Nucleus accumbens (tissue), 56 donors: ENCODE measurements at places on chromosomes 6 and 20.

DNA sequence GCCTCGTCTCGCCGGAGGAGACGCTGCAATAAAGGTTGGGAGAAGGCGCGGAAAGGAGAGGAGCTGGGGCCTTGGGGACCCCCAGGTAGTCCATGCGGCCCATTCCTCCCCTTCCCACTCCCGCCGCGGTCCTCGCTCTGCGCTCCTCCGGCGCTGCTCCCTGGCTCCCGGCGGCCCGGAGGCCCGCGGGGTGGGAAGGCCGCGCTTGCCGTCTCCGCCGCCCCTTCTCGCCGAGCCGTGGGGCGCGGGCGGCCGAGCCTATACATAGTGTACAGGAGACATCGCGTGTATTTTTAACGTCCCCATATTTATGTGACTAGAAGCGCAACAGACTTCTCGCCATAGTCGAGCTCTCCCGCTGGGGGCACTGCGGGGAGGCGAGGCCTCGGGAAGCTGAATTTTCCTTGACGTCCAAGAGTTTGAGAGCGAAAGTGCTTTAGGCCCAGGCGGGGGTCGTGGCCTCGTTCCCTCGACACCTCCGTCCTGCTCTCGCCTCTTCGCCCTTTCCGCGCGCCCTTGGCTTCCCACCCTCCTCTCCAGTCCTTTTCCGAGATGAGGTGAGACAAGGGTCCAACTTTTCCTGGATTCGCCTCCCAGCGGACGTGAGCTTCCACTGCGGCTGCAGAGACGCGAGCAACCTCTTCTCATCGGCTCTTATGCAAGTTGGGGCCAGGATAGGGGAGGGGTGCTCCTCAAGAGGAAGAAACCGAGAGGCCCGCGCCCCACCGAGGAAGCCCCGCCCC lies 29.0 kb downstream of the SLC12A5 start:
- DNase-seq = no peak

DNA sequence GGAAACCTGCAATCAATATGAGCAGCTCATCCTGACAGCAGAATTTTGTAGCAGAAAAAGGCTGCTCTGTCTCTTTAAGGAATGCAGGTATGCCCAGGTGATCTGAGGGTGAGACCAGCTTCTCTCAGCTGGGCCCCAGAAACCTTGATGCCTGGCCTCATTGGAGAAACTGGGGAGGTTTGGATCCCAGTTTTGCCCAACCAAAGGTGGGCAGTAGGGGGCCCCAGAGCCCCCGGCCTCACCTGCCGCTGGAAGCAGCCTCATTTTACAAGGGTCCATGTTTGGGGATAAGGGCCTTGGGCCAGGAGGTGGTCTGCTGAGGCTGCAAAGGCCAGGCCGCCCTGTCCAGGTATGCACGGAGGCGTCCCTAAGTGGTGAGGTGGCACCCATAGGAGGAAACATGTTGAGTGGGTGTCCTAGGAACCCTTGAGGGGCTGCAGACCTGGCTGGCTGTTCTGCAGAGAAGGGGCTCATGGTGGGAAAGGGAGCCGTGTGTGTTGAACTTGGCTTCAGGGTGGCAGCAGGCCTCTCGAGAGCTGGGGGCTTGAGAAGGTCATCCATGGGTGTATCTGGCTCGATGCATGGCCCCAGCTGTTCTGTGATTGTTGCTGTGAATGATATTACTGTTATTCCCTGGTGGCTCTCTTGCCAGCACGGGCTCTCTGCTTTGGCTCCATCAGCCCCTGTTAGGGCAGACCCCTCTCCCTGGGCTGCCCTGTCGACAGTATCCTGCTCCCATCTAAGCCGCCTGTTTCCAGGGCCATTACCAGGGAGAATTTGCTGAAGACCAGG lies 208.4 kb downstream of the CDH4 start:
- no peak for DNase-seq

DNA sequence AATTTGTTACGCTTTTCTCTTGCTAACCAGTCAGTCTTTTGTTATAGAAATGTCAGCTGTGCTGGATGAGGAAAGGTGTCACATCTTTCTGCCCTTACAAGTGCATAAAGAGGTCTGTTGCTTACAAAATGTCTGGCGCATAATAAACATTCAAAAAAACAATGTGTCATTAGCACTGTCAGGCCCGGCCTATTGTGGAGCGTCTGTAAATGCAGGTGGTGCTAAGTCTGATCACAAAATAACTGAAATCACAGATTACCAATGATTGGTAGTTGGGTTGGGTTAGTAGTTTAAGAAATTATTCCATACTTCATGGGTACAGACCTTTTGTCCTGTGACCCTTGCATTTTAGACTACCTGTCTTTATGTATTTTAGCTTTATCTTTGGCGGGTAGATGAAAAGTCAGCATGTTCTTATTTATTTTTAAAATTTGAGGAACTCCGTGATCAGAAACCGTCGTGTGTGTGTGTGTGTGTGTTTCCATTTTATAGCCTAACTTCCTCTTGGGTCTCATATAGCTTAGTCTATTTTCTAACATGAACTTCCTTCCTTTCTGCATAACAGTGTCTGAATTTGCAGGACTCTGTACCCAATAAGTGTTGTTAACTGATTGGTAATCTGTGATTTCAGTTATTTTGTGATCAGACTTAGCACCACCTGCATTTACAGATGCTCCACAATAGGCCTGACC lies 88.1 kb upstream of the IFNGR1 start:
- no peak for DNase-seq

GRCh38 chr6:143126574-143126941 lies 65.9 kb downstream of the AIG1 start:
- no peak for DNase-seq

DNA sequence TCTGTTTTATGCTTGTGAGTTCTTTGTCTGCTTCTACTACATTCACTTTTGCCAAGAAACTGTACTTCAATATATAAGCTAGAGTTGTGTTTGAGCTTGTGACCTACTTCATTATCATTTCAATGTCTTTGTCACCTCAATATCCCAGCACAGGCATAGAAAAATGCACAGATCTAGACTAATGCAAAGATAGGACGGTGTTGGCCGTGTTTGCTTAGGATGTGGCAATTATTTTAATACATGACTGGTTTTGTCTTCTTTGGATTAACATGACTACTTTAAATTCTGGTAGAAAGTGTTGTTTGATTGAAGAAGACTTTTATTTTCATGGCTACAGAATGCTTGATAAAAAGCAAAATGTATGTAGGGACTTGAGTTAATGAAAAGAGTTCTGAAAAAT lies 1075.0 kb upstream of the GJE1 start:
- no peak for DNase-seq

DNA sequence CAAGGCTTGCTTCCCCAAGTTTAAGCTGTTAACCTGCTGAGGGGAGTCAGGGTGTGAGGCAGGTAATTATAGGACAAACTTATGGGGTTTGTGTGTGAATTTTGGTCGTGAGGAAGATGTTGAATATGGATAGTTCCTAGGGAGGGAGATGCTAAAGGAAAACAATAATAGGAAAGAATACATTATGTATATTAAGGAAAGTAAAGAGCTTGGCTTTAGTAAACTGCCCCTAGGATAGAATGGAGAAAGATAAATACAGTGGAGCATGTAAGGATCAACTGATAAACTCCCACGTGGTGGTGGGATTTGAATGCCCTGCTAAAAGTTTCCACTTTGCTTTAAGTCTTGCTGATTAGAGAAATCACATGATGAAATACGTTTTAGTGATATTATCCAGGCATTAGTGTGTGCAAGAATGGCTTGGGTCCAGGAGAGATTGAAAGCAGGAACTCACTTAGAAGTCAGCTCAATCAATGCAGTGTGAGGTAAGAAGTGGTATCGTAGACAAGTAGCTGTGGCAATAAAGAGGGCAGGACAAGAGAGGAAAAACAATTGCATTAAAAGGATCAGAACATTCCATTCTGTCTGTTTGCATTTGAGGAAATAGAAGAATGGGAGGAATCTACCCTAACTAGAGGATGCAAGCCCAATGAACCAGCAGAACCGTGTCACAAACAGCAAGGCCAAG lies 52.5 kb downstream of the RPS12 start:
- DNase-seq = no peak

DNA sequence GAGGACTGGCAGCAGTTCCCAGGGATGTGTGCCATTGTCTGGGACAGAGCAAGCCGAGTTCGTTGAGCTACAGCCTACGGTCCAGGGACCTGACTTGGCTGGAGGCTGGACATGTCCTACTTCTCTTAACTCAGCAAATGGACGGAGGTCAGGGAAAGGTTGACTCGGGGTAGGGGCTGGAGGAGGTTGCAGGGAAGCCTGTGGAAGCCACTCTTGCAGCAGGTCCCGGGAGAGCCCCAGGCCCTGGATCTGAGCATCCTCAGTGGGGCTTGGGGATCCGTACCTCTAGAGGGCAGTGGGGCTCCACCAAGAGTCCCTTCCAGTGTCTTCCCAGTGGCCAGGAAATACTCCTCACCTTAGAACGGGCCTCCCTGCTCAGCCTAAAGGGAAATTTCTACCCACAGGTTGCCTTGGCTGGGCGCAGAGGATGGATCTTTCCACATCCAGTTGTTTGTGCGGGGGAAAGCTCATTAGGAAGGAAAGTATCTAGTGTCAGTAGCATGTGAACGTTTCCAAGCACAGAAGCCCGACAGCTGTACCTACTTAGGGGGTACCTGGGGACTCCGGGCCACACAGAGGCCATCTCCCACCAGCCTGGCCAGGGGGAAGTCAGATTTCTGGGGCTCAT lies 170.2 kb downstream of the NFATC2 start:
- peak; percentile 26 for DNase-seq

DNA sequence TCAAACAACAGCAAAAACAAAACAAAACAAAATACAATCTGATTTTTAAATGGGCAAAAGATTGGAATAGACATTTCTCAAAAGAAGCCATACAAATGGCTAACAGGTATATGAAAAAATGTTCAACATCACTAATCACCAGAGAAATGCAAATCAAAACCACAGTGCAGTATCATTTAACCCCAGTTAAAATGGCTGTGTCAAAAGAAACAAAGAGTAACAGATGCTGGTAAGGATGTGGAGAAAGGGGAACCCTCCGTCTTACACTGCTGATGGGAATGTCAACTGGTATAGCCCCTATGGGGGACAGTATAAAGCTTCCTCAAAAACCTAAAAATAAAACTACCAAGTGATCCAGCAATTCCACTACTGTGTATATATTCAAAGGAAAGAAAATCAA lies 10.9 kb upstream of the NELFCD start:
- no peak for DNase-seq

GRCh38 chr20:62018437-62019143 lies 47.1 kb downstream of the TAF4 start:
- DNase-seq = no peak

DNA sequence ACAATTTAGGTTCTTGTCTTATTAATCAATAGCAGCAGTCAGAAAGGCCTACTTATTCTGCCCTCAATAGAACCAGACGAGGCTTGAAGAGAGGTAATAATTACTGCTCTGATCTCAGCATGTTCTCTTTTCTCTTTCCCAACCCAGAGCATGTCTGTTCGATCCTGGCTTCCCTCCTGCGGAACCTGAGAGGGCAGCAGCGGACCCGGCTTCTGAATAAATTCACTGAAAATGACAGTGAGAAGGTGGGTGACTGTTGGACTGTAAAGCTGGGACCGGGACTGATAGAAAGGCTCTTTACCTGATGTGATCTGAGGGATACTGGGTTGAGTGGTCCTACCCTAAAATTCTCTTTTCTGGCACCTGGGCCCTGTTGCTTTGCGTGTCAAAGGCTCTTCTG lies 63.0 kb upstream of the VSTM2L start:
- DNase-seq = no peak

- no peak for DNase-seq
Observed at GRCh38 chr6:29602564-29603361, 17.8 kb downstream of the OR2H2 start.

DNA sequence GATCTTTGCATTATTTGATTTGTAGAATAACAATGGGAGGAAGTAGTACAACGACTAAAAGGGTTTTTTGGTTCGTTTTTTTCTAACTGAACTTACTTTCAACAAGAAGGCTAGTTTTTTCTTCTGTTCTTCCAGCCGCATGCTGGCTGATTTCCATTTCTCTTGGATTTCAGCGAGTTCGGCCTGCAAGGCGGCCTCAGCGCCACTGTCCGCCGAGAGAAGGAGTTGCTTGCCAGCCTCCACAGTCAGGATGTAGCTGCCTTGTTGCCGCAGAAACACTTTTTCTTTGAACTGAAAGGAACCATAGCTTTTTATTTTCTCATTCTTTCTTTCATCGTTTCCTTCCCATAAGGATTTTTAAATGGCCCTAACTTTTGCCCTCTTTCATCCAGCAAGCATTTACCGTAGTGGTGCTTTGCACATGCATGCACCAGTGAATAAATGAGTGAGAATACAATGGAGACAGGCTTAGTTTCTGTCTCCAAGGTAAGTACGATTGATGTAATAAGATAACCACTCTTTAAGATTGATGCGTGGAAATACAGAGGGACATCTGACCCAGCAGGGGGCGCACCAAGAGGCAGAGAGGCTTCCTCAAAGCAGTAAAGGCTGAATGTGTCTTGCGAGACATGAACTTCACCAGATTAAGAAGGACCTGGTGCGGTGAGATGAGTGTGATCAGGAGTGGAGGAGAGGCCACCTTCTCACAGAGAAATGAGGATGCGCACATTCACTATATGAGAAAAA lies 398.8 kb downstream of the ESR1 start:
- DNase-seq = no peak

GRCh38 chr6:120451508-120451907 lies 882.8 kb downstream of the TBC1D32 start:
- no peak for DNase-seq

DNA sequence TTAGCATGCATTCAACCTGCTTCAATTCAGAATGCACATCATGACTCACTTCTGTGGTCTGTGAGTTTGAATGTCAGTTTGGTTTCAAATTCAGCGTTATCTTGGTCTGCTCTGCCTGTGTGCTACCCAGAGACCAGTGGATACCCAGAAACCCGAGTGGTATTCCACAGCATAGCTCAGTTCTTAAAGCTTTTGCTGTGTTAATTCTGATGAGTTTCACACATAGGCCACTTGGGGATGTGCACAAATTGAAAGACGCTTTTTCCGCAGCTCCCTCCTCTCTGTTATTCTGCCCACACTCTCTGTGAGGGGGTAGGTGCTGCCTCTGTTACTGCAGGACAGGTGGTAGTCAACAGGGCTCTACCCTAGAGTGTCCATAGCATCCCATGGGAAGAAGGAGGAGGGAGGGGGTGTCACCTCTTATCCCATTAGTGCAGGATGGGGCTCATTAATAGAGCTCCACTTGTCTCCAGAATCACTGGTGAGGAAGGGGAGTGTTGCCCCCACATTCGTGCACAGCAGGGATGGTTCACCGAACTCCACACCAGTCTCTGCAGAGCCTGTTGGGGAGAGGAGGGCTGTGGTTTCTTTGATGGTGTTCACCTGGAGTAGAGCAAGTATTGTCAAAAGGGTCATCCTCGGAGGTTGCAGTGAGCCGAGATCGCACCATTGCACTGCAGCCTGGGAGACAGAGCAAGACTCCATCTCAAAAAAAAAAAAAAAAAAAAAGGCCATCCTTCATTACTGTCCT lies 29.2 kb upstream of the SDCBP2 start:
- no peak for DNase-seq

GRCh38 chr6:74420221-74420620 lies 724.2 kb downstream of the CD109 start:
- DNase-seq = no peak

DNA sequence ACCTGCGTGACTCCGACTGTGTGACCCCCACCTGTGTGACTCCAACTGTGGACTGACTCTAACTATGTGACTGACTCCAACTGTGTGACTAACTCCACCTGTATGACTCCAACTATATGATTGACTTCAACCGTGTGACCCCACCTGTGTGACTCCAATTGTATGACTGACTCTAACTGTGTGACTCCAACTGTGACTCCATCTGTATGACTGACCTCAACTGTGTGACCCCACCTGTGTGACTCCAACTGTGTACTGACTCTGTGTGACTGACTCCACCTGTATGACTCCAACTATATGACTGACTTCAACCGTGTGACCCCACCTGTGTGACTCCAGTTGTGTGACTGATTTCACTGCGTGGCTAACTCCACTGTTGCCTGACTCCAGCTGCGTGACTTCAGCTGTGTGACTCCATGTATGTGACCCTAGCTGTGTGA lies 38.6 kb downstream of the SYNJ2 start:
- DNase-seq = no peak
